ENCODE measurements at places on chromosomes 1 and 21.

DNA sequence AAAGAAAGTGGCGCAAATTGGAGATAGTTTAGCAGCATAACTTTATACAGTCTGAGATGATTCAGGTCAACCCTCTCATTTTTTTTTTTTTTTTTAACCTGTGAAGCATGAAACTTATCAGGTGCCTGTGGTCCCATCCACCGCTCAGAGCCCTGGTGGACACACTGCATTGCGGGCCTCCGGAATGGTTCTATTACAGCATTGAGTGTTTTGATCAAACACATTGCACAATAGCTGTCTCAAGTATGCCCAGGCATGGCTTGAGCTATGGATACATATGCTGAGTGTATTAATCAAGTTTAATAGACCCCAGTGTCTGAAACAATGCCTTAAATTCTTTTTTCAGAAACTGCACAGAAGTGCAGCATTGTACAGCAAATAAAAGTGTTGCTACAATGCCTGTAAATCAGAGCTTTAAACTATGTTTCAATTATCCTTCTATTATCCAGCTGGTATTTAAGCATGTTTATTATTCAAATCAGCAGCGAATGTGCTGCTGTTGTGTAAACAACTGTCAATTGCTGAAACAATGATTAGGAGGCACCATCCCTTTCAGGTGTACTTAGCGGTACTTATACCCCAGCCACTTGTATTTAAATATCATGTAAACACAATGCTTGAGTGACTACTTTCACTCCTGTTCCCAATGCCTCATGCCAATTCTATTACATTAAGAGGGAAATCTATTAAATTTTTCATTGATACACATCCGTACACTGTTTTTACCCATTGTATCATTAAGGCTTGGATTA is 456.6 kb downstream of the RPS6KC1 start:
- no peak for DNase-seq

DNA sequence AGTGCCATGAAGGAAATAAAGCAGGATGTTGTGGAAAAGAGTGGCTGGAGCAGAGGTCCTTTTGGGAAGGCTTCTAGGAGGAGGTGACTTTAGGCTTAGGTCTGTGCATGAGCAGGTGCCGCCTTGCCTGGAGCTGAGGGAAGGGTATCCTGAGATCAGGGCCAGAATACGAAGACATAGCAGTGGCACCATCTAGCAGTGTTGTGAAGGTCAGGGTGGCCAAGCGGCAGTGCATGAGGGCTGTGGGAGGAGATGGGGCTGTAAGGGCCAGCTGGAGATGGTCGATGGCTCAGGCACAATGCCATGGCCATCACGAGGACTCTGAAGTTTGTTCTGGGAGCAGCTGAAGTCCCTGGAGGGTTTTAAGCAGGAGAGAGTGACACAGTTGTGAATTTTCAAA is 219.5 kb downstream of the PTPRU start:
- DNase-seq = no peak

DNA sequence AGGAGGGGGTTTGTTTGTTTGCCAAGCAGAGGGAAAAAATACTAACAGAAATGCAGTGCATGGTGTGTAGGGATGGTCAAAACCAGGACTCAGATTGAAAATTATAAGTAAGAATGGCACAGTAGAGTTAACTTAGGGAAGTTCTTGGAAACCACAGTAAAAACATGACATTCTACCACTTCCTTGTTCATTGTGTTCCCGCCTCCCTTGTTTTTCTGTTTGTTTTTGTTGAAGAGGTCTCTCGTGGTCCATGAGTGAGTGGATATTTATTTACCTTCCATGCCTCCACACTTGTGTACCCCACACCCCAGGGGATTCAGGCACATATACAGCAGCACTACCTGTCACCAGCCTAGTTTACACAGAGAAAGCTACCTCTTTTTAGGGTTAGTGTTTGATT is 69.6 kb downstream of the OLFML2B start:
- DNase-seq = no peak

- no peak for DNase-seq
Observed at GRCh38 chr21:41018431-41018830, 149.5 kb upstream of the BACE2 start.
